Activated CD4-positive, alpha-beta T cell treated with anti-CD3 and anti-CD28 coated beads, Interleukin-2, amount 10 ng/mL, durations not matched to agents 24 days and 14 days (primary cell): ENCODE measurements at places on chromosomes 5 and 9. TPM values are rescaled to one million over a fixed set of nuclear protein-coding genes. Genes with fewer than 3 reads are reported as not detected.

- no peaks in the 10 kb centered on the region for H3K4me1 ChIP-seq
- H3K27ac ChIP-seq = no peak overlapping the region
- no peak overlapping the region for H3K4me3 ChIP-seq
- H3K36me3 ChIP-seq = peaks cover 1% of the 10 kb centered on the region
Observed at GRCh38 chr9:116525611-116526010, 161.5 kb upstream of the TRIM32 start.

GRCh38 chr5:113223315-113223714 is 211.5 kb downstream of the TSSK1B start:
- no peaks in the 10 kb centered on the region for H3K4me1 ChIP-seq
- no peaks in the 10 kb centered on the region for H3K36me3 ChIP-seq
- no peak overlapping the region for H3K27ac ChIP-seq

DNA sequence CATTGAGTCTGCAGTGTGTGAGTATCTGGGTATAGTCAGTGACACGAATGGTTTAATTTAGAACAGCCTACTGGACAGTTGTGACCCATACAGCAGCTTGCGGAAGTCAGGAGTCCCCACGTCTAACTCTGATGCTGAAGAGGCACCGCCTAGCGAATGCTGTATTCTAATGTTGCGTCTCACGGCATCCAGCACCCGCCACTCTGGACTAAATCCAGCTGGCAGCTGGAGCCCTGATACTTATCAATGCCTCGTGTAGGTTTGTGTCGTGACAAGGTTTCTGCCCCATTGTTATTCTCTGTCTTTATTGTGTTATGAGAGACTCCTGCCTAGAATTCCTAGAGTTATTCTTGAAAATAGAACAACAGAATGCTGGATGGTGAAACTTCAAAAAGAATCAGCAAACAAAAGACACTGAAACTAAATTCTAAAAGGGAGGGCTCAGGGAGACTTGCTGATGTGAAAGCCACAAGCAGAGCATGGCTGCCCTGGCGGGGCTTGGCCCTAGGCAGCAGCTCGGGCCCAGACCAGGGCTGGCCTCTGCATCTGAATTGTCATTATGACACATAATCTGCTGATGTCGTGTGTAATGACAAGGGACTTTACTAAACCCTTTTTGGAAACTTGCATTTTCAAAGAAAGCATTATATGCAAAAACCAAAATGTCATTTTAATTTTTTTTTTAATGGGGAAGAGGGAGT is 123.5 kb upstream of the ICE1 start:
- no peak overlapping the region for H3K4me3 ChIP-seq
- no peak for DNase-seq
- H3K4me1 ChIP-seq = no peaks in the 10 kb centered on the region
- no peak overlapping the region for H3K27ac ChIP-seq

PHF24 gene
- 0.14 and 0.57 TPM in 2 replicates for total RNA-seq

DNA sequence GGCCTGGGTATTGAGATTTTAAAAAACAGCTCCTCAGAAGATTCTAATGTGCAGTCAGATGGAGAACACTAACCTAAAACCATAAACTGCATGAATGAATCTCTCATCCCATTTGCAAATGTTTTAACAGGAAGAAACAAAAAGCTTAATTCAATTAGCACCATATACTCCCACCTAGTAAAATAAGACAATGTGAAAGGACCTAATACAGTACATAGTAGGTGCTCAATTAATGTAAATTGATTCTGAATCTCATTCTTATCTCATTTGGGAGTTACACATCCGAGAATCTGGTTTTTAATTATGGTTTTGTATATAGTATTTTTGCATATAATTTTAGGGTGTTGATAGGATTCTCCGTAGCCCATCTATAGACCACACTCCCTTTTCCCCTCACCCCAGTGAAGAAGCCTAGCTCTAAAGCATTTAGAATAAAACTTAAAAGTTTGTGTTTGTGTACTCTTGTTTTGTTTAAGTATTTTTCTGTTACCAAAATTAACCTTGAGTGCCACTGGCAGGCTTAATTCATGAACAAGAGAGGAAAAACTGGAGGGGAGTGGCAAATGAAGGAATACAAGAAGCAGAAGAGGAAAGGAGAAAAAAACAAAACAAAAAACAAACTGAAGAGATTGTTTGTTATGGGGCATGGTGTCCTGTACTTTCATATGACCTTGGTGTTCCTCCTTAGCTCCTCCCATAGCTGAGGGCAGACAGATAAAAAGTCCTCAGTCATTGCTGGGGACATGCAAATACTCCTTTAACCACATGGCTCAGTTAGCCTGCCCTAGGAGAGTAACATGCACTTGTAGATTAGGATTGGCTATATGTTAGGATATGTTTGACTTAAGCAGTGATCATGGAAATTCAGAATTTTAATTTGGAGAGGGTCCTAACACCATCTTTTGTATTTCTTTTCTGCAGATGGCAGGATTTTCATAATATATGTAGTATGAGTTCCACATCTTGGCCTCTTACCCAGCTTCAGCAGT is 1.2 kb downstream of the RNF14 start:
- H3K36me3 ChIP-seq = peaks cover 24% of the 10 kb centered on the region
- DNase-seq = peak; percentile 74
- H3K4me3 ChIP-seq = peak overlapping the region; percentile 89
- H3K27me3 ChIP-seq = no peaks in the 10 kb centered on the region

DNA sequence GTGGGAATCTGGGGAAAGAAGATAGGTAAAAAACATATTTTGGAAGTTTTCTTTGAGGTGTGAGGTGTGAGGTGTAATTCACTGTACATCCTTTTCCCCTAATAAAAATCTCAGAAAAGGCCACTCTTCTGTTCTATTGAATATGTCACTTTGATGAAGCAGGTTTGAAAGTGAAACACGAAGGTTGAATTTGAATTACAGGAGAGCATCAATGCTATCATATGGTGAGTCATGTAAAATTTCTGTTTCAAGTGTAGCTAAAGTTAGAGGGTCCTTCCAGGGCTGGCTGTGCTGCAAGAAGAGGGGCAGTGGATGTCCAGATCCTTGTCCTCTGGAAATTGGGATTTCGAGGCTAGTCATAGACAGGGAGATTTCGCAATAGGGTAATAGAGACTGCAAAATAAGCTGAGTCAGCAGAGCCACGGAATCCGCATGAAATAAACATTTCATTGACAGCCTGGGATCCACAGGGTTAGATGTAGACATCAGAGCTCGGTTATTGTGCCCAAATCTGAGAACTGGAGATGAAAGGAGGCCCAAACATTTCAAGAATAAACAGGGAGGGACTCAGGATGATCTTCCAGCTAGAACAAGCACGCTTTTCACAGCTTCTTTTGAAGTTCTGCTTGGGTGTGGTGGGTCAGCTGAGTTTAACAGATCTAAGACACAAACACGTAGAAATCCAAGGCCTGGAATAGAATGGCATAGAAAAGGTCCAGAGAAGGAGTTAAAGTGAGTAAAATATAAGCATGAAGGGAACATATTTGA is 194.4 kb upstream of the CDKN2B start:
- peaks cover 37% of the 10 kb centered on the region for H3K27me3 ChIP-seq
- no peak overlapping the region for H3K27ac ChIP-seq

- DNase-seq = no peak
- H3K27me3 ChIP-seq = no peaks in the 10 kb centered on the region
- H3K4me1 ChIP-seq = no peaks in the 10 kb centered on the region
- H3K36me3 ChIP-seq = no peaks in the 10 kb centered on the region
- H3K27ac ChIP-seq = no peak overlapping the region
- no peak overlapping the region for H3K4me3 ChIP-seq
Observed at GRCh38 chr5:2371419-2371710, 380.1 kb downstream of the IRX2 start.

DNA sequence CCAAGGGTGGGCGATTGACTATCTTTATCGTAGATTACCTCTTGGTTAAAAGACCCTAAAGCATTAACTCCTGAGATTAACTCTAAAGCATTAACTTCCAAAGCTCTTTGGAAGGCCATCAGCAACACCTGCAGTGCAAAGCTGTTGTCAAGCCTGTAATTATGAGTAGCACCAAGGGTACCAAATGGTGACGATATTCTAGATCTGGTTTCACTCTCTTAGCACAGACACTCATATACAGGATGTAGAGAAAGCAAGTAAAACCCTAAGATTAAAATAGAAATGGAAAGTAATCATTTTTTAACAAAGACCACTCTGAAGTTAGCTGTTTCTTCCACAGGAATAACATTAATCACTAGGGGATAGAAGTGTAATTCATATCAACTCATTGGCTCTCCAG is 29.9 kb upstream of the TNFSF8 start:
- peak overlapping the region; percentile 98 for H3K27ac ChIP-seq
- peaks cover 40% of the 10 kb centered on the region for H3K36me3 ChIP-seq
- H3K4me1 ChIP-seq = peaks cover 46% of the 10 kb centered on the region
- no peak overlapping the region for H3K4me3 ChIP-seq
- H3K27me3 ChIP-seq = no peaks in the 10 kb centered on the region

DNA sequence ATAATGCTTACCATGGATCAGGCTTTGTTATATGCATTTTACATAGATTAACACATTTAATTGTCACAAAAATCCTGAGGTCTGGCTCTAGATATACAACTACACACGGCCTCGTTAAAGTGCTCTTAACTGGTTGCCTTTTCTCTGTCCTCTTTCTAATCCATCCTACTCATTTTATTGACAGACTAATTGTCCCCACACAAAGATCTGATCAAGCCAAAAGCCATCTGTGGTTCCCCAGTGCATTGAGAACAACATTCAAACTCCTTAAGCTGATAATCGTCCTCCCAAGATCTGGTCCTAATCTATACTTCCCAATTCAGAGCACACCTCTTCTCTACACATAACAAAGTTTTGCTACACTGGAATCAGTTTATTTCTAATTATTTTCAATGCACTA is 23.9 kb upstream of the PPP2R2B start:
- no peaks in the 10 kb centered on the region for H3K36me3 ChIP-seq
- no peak for DNase-seq
- no peak overlapping the region for H3K27ac ChIP-seq
- no peak overlapping the region for H3K4me3 ChIP-seq
- no peaks in the 10 kb centered on the region for H3K4me1 ChIP-seq

GRCh38 chr9:131505012-131505411 is 2.3 kb downstream of the POMT1 start:
- H3K4me1 ChIP-seq = peaks cover 33% of the 10 kb centered on the region
- peak overlapping the region; percentile 48 for H3K4me3 ChIP-seq
- peaks cover 23% of the 10 kb centered on the region for H3K36me3 ChIP-seq
- no peaks in the 10 kb centered on the region for H3K27me3 ChIP-seq
- DNase-seq = no peak

- H3K27ac ChIP-seq = no peak overlapping the region
- H3K36me3 ChIP-seq = no peaks in the 10 kb centered on the region
- no peak for DNase-seq
- no peak overlapping the region for H3K4me3 ChIP-seq
- H3K4me1 ChIP-seq = no peaks in the 10 kb centered on the region
- peaks cover 2% of the 10 kb centered on the region for H3K27me3 ChIP-seq
Observed at GRCh38 chr5:137313526-137314175, 185.5 kb downstream of the SPOCK1 start.

- H3K4me1 ChIP-seq = no peaks in the 10 kb centered on the region
- peak; percentile 85 for DNase-seq
- peaks cover 29% of the 10 kb centered on the region for H3K27me3 ChIP-seq
Observed at GRCh38 chr5:38265546-38266179, 7.3 kb downstream of the EGFLAM start.

DNA sequence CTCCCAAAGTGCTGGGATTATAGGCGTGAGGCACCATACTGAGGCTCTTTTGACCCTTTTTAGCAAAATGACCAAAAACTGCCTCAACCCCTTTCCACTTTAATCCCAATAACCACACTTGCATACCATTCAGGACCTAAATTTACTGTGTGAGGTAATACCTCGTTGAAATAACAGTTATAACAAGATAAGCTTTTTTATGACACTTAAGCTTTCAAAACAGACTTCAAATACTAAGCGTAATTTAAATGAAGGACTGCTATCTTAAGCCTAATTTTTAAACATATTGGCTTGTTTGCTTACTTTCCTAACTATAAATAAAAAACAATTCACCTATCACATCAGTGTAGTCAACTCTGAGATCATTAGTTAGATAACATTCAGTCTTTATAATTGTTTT is 37.8 kb downstream of the PWWP2A start:
- H3K27ac ChIP-seq = no peak overlapping the region
- no peak overlapping the region for H3K4me3 ChIP-seq
- no peaks in the 10 kb centered on the region for H3K27me3 ChIP-seq
- no peaks in the 10 kb centered on the region for H3K4me1 ChIP-seq
- DNase-seq = no peak
